ENCODE measurements at places on chromosomes 6 and 20.

- DNase-seq = no peak
These were observed 38.3 kb upstream of the ATXN1 start for GRCh38 chr6:16799279-16800193.

GRCh38 chr6:37725957-37726356, 28.3 kb upstream of the MDGA1 start:
- no peak for DNase-seq

DNA sequence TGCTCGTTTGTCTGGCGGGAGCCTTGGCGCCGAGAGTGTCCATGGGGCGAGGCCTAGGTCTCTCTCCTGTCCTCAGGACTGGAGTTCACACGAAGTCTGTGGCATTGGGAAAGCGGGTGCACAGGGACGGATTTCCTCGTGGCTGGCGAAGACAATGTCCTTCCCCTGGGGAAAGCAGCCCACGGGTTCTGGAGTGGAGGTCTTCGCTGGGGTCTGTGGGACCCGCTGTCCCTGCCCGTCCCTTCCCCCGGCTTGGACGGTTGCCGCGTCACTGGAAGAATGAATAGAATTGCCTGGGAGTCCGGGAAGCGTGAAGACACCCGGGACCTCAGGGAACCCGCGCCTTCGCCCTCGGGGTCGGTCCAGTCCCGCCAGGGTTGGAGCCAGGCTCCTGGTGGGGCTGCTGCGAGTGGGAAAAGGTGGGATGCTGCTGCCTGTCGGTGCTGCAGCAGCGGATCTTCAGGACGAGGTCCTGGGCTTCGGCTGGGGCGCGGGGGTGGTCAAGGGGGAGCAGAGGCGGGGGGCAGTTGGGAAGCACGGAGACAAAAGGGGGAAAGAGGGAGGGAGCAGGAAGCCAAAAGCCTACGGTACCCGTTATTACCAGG, 441.8 kb upstream of the DEFB115 start:
- DNase-seq = no peak

DNA sequence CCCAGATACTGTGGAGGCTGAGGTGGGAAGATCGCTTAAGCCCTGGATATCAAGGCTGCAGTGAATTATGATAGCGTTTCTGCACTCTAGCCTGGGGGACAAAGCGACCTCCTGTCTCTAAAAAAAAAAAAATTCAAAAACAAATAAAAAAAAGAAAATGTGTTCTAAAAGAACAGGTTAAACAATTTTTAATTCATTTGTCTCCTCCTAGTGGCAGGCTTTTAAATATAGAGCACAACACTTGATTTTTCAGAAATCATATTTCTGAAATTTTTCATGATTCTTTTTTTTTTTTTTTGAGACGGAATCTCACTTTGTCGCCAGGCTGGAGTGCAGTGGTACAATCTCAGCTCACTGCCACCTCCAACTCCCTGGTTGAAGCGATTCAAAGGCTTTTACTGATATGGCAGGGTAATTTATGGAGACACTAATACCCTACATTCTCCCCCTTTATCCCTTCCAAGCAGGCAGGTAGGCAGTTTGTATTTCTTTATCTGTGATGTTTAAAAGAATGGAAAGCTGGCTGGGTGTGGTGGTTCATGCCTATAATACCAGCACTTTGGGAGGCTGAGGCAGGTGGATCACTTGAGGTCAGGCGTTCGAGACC, 8.7 kb upstream of the GTF3C6 start:
- DNase-seq = no peak

- DNase-seq = no peak
These were observed 79.5 kb upstream of the BTBD3 start for GRCh38 chr20:11838076-11838636.

DNA sequence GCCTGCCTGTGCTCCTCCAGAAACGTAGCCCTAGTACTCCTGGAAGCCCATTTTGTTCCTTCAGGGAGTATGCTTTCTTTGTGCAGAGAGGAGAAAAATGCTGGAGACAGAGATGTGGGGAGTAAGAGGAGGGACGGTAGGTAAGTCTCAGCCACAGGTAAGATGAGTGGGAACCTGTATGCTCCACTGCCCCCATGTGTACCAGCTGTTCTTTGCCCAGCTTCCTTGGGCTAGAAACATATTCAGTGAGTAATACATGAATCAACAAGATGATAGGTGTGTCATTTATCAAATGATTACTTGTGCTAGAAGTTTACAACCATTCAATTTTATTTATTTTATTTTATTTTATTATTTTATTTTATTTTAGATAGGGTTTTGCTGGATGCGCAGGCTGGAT, 13.6 kb upstream of the CEP85L start:
- no peak for DNase-seq

DNA sequence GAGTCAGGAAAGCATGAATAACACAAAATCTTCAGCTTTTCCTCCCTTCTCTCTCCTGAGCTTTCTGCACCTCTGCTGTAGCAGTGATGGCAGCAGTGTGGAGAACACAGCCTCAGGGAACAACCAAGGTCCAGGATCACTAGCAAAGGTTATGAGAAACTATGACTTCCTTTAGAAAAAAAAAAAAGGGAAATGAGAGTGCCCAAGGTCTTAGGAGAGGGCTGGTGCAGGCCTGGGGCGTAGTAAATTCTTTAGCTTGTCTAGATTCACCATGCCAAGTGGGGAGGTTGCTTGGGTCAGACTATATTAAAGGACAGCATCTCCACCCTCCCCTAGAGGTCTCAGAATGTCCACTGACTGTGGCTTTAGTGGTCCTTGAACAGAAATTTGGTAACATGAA, 40.4 kb upstream of the POLR1H start:
- DNase-seq = no peak

Data from activated T-helper 1 cell treated with anti-CD3 and anti-CD28 coated beads, Interleukin-2, amount 50 U/mL, for 16 hours (primary cell).